ENCODE measurements at places on chromosomes 16 and 17. TPM values are rescaled to one million over a fixed set of nuclear protein-coding genes. Genes with fewer than 3 reads are reported as not detected.

DNA sequence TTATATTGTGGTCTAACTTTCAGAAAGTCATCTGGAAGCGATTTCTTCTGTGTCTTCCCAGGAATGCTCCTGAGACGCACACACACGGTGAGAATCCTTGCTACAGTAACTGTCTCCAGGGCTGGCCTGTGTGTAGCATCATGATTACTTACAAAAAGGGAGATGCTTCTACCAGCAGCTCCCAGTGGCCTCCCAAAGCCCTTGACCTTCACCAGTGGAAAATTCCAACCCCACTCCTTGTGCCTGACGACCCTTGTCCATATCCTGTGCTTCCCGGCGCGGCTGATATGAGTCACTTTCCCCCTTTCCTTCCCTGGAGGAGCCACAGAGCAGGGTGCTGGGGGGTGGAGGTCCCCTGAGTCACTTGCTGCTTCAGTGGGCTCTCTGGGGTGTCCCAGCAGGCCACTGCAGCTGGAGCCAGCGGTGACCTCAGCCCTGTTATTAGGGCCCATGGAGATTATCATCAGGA is 22.1 kb upstream of the NAT9 start:
- no peak for DNase-seq

DNA sequence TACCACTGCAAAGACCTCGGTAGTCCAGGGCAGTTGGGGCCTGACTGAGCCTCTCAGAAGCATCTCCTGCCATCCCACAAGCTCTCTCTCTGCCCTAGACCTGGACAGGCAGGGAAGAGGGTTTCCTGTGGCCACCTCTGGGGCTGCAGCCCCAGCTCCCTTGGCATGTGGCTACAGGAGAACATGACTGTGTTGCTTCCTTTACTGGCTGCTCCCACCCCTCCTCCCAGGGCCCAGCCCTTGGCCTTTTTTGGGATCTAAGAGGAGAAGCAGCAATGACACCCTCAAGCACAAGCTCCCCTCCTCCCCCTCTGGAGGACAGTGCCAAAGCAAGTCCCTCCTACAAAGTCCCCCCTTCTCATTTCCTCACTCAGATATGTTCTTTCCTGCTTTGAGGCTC is 5.6 kb downstream of the MRPL27 start:
- DNase-seq: no peak

DNA sequence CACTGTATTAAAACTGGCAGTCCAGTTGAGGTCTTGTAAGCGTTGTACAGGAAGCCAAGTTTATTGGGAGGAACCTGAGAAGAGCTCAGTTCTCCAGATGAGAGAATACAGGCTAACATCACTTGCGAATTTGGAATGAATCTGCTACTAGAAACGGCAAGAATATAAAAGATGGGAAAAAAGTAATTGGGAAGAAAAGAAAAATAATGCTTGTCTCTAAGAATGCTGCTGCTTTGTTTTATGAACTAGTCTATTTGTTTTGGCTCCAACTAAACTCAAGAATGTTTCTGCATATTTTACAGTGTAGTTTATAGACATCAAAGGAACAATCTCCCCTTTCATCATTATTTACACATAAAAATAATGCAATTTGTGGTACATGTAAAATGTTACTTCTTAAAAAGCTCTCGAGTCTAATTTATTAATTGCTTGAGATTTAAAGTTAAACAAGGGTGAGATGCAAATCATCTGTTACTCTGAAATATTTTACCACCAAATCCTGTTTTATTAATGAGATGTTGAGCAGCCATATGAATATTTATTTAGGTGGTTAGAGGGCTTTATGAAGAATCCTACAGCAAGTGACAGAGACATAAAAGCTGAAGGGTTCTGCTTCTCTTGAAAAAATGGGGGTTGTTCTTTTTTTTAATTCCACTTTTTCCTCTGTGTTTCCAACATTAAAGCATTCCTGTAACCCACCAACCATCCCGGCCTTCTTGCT is 162.1 kb upstream of the AXIN2 start:
- DNase-seq: peak; percentile 20

- DNase-seq: no peak
Measured at GRCh38 chr16:26721290-26721689, 345.4 kb upstream of the C16orf82 start.

GRCh38 chr16:22008215-22009059 is 526 bp downstream of the MOSMO start:
- DNase-seq: peak; percentile 20

The SPNS1 gene
- 19.5 TPM for total RNA-seq

The GRAP gene
- total RNA-seq: under 0.01 TPM

DNA sequence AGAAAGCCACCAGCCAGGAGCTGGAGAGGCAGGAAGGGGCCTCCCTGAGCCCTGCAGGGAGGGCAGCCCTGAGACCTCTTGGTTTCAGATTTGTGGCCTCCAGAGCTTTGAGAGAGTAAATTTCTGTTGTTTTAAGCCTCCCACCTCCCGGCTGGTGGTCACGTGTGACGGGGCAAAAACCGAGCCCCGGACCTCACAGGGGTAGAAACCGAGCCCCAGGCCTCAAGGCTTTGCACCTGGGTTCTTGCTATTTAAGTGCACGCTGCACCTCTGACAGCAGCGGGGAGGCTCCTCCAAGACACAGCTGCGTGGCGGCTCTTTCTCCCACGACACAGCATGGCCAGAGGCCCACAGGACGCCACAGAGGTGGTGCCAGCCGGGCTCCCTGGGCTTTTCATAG is 17.4 kb upstream of the ZC3H18 start:
- DNase-seq: no peak

The GAS2L2 gene
- total RNA-seq: not detected

GRCh38 chr17:43360739-43361505 is 37.9 kb upstream of the ARL4D start:
- peak; percentile 98 for DNase-seq

- no peak for DNase-seq
Measured at GRCh38 chr16:81861503-81861902, 82.4 kb downstream of the PLCG2 start.

The KRT24 gene
- total RNA-seq: not detected

- no peak for DNase-seq
Measured at GRCh38 chr17:81302861-81303333, 7.8 kb upstream of the SLC38A10 start.

The DNASE1L2 gene
- 0.77 TPM for total RNA-seq

DNA sequence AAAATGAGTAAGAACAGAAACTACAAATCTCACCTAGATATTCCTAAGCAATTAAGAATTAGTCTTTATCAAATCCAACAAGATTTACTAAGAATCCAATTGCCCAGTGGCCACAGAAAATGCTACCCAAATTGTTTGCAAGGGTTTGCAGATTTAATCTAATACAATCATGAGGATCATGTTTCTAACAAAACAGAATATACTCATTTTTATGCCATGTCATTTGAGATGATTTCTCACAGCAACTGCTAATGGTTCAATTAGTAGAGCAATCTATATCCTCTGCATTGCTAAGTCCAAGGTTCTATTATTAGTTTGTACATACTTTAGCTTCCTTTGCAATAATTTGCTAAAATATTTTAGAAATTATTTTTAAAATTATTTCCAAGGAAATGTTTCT is 41.2 kb downstream of the HELZ start:
- no peak for DNase-seq

- DNase-seq: no peak
Measured at GRCh38 chr17:28499364-28499664, 6.8 kb upstream of the FOXN1 start.

GRCh38 chr17:82956726-82957468 is 117.1 kb upstream of the ZNF750 start:
- no peak for DNase-seq

GRCh38 chr16:3135126-3135715 is 392 bp downstream of the ZNF213 start:
- no peak for DNase-seq

DNA sequence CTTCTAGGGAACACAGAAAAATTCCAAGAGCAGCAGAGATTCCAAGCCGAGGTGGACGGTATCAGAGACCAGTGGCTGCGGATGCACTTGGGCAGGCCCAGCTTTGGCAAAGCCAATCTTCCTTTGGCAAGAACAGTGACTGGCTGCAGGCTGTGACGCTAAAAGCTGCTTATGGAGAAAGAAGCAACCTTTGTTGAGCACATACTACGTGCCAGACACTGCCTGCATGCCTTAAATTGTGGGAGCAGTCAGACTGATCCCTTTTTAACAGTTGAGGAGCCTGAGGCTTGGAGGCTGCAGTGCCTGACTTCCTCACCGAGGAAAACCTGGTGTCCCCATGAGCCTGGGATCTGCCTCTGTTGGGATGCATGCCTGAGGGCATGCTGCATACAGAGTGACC is 69.0 kb upstream of the AMZ2 start:
- DNase-seq: no peak

DNA sequence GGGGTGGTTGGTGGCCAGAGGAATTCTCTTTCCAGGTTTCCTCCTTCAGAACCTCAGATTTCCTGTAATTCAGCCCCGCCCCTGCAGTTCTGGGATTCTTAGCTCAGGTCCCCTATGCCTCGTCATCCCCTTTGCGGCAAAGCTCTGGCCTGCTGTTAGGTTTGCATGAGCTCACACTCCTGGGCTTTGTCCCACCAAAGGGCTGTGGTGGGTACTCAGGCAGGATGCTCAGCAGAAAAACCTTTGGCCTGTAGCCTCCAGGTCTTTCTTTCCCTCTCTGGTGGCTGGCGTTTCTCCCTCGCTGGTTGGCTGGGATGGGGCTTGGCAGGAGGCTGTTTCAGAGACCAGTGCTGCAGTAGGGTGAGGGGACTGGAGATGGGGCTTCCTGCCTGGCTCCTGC is 9.6 kb upstream of the PLEKHG4 start:
- no peak for DNase-seq

DNA sequence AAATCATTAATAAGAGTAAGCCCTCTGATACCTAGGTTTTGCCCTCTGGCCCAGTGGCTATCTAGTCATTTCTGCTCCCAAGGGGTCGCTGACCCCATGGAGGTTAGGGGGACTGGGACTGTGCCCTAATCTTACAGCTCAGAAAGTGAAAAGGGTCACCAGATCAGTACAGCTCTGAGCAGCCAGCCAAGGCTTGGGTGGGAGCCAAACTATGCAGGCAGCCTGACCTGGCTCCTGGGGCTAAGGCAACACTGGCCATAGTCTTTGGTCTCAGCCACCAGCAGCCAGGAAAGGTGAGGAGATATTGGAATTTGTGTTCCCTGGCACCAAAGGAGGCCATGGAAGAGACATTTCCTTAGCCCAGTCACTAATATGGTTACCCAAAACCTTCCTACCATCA is 67.6 kb downstream of the ASIC2 start:
- DNase-seq: no peak

DNA sequence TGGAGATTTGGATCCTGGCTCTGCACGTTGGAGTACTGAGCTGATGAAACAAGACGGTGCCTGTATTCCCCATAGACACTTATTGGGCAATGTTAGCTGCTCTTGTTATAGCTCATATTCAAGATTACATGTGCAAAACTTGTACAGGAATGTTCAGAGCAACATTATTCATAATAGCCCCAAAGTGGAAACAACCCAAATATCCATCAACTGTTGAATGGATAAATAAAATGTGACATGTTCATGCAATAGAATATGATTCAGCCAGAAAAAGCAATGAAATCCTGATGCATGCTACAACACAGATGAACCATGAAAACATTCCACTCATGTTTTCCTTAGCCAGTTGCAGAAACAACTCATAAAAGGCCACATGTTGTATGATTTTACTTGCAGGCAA is 5.7 kb upstream of the SDR42E1 start:
- DNase-seq: peak; percentile 37

DNA sequence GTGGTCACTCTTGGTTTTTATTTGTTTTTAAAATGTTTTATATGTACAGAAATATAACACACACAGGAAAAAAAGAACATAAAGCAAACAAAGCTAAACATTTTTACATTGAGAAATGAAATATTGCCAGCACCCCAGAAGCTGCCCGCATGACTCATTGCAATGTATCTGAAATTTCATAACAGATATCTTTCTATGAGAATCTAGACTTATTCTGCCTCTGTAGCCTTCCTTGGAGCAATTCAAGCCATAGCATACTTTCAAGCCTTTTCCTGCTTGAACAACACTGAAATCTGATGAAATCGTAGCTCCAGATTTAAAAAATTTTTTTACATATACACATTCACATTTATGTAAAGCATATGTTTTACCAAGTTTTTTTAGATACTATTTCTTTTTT is 86.9 kb downstream of the RBBP6 start:
- DNase-seq: peak; percentile 87

DNA sequence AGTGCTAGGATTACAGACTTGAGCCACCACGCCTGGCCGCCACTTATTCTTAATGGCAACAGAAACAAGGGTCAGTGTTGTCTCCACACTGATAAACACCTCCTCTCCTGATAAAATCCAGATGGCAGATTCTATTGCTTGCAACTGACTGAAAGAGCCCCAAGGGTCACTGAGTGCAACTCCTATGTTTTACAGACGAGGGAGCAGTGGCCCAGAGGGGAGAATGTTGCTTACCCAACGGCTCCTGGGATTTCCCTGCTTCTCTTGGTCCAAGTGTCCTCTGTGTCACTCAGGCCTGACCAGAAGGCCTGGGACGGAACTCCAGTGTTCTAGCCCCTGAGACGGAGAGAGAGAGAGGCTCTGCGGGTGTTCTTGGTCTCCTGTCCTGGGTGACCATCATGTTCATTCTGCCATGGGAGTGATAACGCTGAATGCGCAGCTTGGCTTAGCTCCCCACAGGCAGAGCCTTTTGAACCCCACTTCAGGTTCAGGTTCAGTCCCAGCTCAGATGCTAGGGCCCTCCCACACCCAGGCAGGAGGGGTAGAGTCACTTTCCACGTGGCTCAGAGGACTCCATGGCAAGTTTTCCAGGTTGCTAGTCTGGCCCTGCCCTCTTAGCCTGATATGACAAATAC is 77.3 kb upstream of the NLRP1 start:
- no peak for DNase-seq

DNA sequence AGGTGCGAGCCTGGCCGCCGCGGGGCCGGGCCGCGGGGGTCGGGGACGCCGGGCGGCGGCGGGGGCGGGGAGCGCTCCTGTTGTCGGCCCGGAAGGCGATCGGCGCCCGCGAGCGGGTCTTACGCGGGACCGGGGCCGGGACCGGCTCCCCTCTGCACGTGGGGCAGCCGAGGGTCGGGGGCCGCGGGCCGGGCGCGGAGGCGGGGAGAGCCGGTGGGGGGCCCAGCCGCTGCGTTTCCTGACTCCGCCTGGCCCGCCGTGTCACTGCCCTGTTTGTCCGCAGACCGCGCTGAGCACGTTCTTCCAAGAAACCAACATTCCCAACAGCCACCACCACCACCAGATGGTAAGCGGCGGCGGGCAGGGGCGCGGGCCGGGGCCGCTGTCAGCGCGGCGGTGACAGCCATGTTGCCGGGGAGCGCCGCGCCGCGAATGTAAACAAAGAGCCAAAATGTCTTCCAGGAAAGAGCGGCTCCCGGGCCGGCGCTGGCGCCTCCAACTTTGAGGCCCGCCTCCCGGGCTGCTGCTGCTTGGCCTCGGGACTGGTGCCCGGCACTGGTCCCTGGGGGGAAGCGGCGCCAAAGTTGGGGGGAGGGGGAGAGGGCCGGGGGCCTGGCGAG is 586 bp downstream of the UBALD2 start:
- peak; percentile 47 for DNase-seq

The FBRS gene
- total RNA-seq: 20.8 TPM

- DNase-seq: no peak
Measured at GRCh38 chr16:15052747-15053476, 3.0 kb downstream of the NTAN1 start.

- no peak for DNase-seq
Measured at GRCh38 chr17:20235747-20236146, 226.6 kb downstream of the SPECC1 start.

The ADAD2 gene
- total RNA-seq: not detected

- no peak for DNase-seq
Measured at GRCh38 chr16:51763072-51763661, 612.1 kb upstream of the SALL1 start.

- no peak for DNase-seq
Measured at GRCh38 chr17:14605267-14605599, 304.4 kb downstream of the HS3ST3B1 start.

- no peak for DNase-seq
Measured at GRCh38 chr17:77601054-77601979, 357.2 kb upstream of the TNRC6C start.

Data from fibroblast of lung (primary cell).